ENCODE measurements at places on chromosomes 1 and 21.

DNA sequence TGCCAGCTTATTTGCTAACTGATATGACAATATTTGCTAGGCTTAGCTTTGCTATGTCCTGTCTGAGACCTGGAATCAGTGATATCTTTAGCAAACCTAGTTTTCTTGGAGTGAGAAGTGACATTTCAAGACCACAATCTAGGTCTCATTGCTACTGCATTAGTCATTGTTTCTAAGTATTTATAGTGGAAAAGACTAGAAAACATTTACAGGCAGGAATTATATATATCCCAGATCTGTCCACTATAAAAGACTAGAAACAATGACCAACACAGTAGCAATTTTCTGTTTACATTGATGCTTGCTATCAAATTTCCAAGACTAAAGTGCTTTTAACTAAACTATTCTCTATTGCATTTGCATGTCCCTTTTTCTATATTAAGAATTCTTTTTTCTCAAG lies 5.0 kb upstream of the RGS18 start:
- no peak for DNase-seq

GRCh38 chr1:184935920-184936798 lies 38.1 kb downstream of the NIBAN1 start:
- DNase-seq, result no peak

GRCh38 chr1:235331401-235331800 lies 3.0 kb downstream of the GGPS1 start:
- DNase-seq, result no peak

DNA sequence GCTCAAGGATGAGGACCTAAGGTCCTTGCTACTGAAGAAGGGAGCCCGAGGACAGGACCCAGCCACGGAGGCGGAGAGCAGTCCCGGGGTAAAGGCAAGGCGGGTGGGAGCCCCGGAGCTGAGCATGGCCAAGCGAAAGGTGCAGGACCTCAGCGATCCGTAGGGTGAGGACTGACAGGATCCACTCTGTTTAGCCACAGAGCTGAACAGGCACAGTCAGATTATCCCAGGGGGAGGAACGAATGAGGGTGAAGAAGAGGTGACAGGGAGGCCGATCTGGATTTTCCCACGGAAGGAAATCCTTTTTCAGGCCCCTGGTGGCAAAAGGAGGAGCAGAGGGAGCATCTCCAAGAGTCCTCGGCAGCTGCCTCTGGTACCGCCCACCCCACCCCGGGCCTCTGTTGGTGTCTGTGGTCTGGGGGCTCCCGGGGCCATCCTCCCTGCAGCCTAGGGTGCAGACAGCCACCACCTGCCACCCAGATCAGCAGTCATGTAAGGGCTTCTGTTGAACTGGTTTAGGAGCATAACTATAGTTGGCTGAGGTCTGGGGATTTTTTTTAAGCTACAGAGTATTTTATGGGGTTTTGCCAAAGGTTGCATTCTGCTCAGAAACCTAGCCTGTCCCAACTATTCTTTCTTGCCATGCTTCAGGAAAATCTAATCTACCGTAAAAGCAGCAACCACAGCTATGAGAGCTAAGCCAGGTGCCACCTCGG lies 32.3 kb upstream of the LBR start:
- no peak for DNase-seq

- DNase-seq, result no peak
Measured at GRCh38 chr1:157495285-157495684, 57.0 kb downstream of the FCRL5 start.

GRCh38 chr1:204731509-204731908 lies 46.0 kb upstream of the LRRN2 start:
- peak; percentile 65 for DNase-seq

DNA sequence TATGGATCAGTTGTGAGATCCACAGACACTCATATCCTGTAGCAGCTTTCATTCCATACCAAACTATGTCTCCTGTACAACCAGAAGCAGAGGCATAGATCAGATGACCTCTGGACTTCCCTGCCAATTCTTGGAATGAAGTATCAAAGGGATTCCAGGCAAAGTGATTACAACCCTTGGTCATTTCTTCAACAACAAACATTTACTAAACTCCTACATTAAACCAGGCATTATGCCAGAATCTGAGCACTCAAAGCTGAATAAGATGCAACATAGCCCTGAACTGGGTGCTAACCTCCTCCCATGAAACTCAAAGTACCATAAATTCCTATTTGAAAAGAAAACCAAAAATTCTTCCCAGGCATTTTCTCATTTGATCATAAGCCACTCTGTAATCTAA lies 121.2 kb upstream of the SGIP1 start:
- DNase-seq, result no peak

- DNase-seq, result no peak
Measured at GRCh38 chr1:71463144-71463543, 382.3 kb upstream of the ZRANB2 start.

- DNase-seq, result no peak
Measured at GRCh38 chr1:54224233-54224632, 24.3 kb downstream of the MRPL37 start.

DNA sequence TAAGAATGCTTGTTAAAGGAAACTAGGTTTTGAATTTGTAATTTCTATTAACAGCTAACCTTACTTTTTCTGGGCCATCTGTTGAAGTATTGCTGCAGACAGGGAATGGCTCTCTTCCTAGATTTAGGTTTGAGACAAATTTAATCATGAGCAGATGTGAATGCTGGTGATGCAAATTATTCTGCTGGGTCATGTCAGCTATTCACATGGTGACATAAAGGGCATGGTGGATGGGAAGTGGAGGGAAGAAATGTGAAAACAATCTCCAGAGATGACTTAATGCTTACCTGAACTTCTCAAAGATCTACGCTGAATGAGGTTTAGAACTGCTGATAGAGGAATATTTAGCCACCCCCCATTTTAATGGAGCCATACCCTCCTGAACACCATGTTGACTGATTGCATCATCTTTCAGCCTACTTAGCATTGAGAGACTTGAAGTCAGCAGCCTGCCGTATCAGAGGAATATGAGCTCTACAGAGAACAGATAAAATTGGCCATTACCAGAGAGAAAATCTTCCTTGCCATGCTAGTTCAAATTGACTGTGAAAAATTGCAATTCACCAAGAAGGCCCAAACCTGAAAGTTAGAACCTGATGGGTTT lies 138.8 kb downstream of the HHAT start:
- no peak for DNase-seq

- DNase-seq, result no peak
Measured at GRCh38 chr1:35080171-35080854, 1.1 kb downstream of the ZMYM1 start.

DNA sequence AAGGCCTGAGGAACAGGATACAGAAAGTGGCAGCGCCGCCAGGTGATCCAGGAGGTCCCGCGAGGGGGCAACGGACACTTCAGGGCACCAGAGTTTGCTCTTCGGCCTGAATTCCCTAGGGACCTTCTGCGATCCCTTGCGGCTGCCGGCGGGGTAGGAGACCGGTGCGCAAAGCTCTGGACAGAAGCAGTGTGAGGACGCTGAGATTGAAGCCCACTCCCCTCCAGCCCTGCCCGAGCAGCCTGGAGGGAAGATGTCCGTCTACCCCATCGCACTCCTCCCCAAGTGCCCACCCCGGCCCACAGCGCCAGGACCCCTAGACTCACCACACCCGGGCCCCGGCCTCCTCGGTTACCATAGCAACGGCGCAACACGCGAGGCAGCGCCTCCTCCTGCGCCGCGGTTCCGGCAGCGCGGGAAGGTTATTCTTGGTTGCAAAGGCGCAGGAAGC lies at the start of gene ANKRD45:
Gene ANKRD45 (minus strand): TSS at position 361 of the 451 bp plus-strand sequence. CDS start 10,433 bp downstream, outside the sequence.
- DNase-seq, result no peak

- no peak for DNase-seq
Measured at GRCh38 chr1:168906367-168906766, 177.4 kb upstream of the DPT start.

DNA sequence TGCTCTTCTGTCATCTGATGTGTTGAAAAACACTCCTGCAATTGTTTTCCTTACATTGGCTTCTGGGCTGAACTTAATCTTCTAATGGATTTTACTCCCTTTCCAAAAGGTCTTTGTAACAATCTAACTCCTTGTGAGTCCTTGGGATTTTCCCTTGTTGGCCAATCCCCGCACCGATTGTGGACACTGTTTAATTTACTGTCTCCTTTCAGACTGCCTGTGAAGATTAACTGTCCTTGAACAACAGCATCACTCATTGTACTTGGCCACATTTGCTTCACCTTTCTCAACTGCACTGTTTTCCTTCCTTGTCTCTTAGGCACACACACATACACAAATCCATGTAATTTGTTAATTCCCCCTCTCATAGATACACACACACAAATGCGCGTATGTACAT lies 120.4 kb downstream of the SPATA46 start:
- no peak for DNase-seq

GRCh38 chr1:91781371-91781825 lies 104.6 kb downstream of the TGFBR3 start:
- no peak for DNase-seq

GRCh38 chr1:14655385-14655784 lies 56.9 kb downstream of the KAZN start:
- DNase-seq, result no peak

DNA sequence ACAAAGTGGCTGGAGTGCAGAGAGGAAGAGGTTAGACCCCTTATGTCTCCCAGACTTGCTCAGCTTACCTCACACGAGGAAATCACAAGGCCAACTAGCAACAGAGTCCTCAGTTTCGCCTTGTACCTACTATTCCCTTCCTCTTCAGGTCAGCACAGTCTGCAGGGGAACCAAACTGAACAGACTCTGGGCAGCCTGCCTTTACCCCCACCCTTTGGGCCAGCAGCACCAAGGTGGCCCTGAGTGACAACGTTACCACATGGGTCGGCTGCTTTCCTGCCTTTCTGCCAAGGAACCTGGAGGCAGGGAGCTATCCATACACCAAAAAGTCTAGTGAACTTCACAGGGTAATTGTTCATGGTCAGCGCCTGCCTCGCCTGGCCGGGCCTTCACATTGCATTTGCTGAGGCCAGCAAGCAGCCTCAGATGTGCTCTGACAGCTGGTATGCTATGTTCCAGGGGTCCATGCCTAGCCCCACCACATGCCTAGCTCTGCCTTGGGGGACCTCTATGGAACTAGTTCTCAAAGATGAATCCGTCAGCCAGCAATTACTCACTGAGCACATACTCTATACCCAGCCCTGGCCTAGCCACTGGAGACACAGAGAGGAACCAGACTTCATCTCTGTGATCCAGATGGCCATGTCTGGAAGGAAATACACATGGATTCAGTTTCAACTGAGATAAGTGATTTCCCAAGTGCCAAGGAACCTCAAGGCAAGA lies 69.6 kb downstream of the DMAP1 start:
- DNase-seq, result no peak

GRCh38 chr1:118118873-118119463 lies 66.1 kb downstream of the SPAG17 start:
- DNase-seq, result no peak

- no peak for DNase-seq
Measured at GRCh38 chr1:71660411-71660810, 579.6 kb upstream of the ZRANB2 start.

- DNase-seq, result no peak
Measured at GRCh38 chr1:4668743-4669700, 14.6 kb downstream of the AJAP1 start.

- DNase-seq, result no peak
Measured at GRCh38 chr1:6054596-6054995, 8.9 kb downstream of the KCNAB2 start.

- peak; percentile 59 for DNase-seq
Measured at GRCh38 chr1:2474104-2474844, 1.8 kb upstream of the PLCH2 start.

DNA sequence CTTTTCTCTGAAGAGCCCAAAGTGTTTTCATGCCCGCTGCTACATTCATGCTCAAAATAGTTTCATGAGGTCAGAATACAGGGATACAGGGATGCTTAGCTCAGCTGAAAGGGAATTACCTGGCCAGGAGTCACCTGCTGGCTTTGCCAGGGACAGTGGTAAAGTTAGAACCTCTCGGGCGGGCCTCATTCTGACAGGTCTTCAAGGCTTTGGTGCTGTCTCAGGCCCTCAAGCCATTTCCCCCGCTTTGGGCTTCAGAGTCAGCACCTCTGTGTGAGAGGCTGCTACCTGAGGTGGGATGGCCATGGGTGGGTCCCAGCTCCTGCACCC lies 5.5 kb downstream of the RASSF5 start:
- no peak for DNase-seq

GRCh38 chr1:55155522-55155921 lies 59.6 kb downstream of the USP24 start:
- DNase-seq, result no peak

GRCh38 chr1:231660198-231660597 lies 33.6 kb downstream of the DISC1 start:
- DNase-seq, result no peak

DNA sequence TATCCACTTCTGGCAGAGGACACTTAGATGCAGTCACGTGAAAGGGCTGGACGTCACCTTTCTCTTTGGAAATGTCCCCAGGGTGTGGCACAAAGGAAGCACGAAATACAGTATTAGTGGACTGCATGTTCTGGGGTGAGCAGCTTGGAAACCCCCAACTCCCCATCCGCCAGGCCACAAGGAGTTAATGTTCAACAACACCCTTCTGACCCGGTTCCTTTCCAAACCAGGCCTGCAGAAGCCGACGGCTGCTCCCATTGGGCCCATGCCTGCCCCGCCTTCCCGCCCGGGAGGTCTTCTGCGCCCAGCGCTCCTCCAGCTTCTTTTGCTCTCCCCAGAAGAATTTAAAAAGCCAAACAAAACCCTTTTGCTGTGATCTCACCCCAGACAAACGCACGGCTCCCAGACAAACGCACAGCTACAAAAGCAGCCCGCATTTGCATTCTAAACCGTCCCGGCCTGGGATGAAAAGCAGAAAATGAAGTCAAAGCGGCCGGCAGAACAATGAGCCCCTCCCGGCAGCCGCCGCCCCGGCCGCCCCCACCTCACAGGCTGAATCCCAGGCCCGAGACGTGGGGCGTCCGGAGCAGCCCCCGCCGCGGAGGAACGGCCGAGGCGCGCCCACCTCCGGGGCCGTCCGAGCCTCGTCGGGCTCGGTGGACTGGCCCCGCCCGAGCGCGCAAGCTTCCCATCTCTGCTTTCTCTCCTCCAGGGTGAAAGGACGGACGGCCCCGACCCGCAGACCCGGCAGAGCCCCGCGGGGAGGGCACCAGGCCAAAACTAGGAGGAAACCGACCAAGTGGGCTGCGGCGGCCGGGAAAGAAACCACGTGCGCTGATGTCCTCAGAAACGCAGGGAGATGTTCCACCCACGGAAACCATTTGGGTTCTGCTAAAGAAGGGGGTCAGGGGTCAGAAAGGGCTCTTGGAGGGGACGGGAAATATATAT lies 101.9 kb downstream of the PLPP3 start:
- DNase-seq, result no peak

DNA sequence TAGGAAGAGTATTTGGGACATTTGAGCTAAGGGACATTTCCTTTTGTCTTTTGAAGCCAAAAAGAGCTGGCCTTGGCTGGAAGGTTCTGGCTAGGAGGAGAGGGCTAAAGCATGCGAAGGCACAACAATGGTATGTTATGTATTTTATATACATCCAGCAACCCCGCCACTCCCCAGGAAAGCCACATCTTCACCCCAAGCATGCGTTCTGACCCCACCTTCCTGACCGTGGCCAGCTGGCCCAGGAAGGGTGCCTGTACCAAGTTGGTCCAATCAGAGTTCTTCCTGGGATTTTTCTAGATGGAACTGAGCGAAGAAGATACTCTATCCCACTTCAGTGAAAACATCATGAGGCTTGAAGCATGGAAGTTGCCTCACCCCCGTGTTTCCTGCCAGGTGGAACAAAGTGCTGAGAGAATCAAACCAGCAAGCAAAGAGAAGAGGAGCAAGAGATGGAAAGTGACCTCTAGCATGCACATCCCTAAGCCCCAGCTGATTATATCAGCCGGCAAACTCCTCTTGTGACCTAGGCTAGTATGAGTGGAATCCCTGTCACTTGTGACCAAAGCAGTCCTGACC lies 82.7 kb downstream of the BCAR3 start:
- DNase-seq, result no peak

- DNase-seq, result no peak
Measured at GRCh38 chr1:171966426-171967220, 125.3 kb downstream of the DNM3 start.

Measured in D721Med (cell line).